Dermis blood vessel endothelial cell (primary cell): ENCODE measurements at places on chromosomes 6 and 20.

DNA sequence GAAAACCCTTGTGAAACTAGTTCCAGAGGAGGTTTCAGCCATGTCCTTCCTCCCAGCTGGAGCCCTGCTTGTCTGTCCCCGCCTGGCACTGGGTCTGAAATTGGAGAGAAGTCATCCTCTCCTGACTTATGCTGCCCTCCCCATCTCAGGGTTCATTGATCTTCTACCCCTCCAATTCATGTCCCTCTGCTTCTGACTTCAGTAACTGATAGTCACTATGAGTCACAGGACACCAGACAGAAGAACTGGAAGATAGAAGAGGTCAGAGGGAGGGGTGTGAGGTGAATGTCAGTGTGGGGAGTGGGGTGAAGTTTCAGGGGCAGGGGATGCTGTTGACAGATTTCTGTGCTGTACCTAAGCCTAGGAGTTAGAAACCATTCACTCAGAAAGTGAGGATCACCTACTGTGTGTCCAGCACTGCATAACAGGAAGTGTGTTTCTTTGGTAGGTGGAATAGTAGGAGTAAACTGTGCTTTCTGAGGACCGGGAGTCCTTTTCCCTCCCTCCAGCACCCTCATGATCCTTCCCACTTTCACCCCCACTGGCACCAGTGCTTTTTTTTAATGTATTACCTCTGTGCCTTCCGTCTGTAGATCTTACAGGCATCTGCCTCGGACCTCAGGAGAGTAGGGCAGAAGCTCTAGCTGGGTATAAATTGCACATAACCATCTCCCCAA, 627 bp upstream of the RPP21 start:
- DNase-seq = no peak

DNA sequence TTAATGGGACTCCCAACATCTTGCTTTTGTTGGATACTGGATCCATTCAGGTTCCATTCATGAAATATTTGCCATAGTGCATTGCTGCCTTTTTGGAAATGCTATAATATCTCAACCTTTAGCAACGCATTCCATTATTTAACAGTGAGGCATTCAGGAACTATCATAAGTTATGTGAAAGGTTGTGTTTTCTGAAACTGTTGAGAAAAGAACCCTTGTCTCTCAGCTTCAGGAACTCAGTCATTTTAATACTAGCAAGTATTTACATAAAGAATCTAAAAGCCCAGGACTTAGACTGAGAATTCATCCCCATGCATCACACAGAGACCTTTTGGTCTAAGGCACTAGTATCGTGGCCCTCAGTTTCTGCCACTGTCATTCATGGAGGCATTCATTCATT, 24.9 kb upstream of the SASH1 start:
- no peak for DNase-seq

- no peak for DNase-seq
These were observed 31.8 kb downstream of the CDH22 start for GRCh38 chr20:46276531-46276930.

DNA sequence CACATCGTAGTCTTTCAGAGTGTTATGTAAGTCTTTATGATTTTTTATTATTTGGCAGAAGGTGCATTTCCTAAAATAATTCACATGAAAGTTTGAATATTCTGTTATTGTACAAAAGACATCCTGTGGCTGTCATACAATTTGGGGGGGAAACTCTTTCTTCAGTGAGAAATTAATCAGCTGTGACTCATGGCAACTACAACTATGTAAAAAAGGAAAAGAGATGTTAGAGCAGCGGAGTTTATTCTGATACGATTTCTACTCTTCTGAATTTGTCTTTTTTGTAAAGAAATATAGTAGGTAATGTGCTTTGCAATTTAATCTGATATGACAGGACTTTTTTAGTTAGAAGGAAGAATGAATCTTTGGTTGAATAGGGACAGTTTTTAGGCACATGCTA, 14.2 kb downstream of the COL19A1 start:
- no peak for DNase-seq

DNA sequence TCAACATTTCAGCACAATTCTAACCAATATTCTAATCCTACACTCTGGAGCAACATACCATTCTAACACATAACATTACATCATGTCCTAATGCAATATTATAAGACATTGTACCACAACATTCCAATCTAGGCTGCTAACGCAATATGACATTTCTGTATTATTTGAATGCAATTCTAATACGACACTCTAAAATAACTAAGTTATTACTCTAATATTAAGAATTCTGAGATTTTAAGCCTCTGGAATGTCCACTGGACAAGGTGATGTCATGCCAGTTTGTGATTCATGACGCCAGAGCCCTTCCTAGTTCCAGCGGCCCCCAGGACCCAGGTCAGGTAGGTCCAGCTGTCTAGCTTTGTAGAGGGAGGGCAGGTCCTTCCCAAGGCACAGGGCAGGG, 69.7 kb upstream of the SIRPA start:
- no peak for DNase-seq

- no peak for DNase-seq
These were observed 45.6 kb upstream of the RIPOR2 start for GRCh38 chr6:24981386-24981760.

- no peak for DNase-seq
These were observed 20.9 kb downstream of the TPX2 start for GRCh38 chr20:31759836-31760518.

- DNase-seq = no peak
These were observed 96.5 kb downstream of the MMUT start for GRCh38 chr6:49366539-49366938.

DNA sequence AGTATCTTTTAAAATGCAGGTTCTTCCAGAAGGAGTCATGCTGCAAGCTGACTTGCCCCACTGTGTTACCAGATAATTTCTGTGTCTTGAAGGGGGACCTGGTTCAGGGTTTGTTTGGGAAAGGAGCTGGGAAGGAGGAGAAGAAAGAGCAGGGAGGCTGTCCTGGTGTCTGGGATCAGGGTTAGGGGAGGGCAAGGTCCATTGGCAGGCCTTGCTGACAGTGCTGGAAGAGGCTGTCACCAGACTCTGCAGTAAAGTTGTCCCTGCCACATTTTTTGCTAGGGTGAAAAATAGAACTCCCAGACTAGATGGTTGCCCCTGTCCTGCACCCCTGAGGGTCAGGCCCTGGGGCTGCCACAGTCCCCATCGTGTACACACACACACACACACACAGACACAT, 14.9 kb downstream of the GLP1R start:
- no peak for DNase-seq

- DNase-seq = no peak
These were observed 14.9 kb upstream of the SLC22A23 start for GRCh38 chr6:3471711-3472110.

DNA sequence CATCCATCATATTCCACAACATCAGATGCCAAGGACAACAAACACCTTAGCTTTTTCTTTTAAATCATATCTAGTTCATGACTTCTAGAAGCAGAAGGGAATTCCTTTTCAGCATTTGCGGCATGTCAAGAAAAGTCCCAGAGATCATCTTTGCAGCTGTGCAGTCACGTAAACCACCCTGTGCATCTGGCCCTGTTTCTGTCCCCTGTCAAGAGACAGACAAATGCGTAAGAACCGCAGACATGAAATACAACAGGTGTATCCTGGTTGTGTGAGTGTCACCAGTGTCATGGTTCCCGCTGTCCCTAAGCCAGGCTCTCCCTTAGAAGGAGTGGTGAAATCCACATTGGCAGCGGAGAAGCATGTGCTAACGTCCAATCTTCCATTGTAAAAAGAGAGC, 28.1 kb downstream of the LY86 start:
- no peak for DNase-seq
